Activated effector memory CD4-positive, alpha-beta T cell treated with Interleukin-2 at 50 U/mL for 16 hours (primary cell): ENCODE measurements at places on chromosomes 16 and 17.

GRCh38 chr16:84532291-84532724 lies 27.8 kb upstream of the MEAK7 start:
- no peak for DNase-seq

DNA sequence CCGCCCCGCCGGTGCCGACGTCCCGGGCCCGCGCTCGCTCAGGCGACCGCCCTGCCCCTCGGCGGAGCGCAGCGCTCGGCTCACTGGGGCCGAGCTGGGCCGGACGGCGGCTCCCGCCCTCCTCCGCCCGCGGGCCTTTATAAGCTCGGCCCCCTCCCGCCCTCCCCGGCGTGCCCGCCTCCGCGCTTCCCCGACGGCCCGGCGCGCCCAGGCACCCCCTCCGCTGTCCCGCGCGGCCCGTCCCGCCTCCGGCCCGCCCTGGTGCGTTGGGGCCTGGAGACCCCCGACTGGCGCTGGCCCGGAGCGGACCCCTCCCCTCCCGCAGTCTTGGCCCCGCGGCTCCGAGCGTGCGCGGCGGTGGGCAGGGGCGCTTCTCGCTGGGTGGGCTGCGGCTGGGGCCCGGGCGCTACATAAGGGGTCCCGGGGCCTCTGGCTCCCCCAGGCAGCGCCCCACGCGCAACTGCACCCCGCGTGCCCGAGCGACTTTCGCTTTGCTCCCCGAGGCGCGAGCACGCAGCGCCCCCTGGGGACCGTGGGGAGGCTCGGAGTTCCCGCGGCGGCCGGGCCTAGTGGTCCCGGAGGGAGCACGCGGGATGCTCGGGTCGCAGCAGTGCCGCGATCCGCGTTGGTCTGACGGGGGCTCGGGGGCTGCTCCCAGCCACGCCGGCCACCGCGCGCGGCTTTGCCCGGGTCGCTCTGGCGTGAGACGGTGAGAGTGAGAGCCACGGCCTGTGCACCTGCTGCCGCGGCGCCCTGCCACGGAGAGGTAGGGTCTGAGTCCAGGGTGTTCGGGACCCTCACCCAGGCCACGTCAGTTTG lies at the start of gene PIEZO1:
PIEZO1 (minus strand) TSS at position 115 of the 819 bp plus-strand sequence. CDS start 256 bp downstream, outside the sequence.
- DNase-seq: peak; percentile 76

- no peak for DNase-seq
Measured at GRCh38 chr17:10046786-10047785, 142.0 kb upstream of the RCVRN start.

- DNase-seq: no peak
Measured at GRCh38 chr17:48155889-48156611, 48.5 kb downstream of the SNX11 start.

DNA sequence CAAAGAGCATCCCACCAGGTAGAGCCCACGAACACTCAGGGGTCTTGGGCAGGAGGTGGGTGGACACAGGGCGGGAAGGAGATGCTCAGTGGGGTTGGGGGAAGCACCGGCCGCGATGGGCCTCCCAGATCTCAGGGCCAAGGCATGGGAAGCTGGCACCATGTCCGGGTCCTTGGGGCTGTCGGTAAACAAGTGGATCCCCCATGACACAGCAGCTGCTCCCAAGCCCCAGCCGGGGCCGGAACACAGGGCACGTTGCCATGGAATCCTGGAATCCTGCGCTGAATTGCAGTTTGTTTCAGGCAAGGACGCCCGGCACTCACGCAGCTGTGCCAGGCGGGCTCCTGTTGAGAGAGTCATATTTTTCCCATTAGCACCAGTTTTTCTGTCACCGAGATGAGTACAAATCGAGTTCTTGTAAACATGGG lies 23.0 kb upstream of the CHMP6 start:
- DNase-seq: no peak

- no peak for DNase-seq
Measured at GRCh38 chr17:79342376-79342775, 267.8 kb downstream of the ENGASE start.

DNA sequence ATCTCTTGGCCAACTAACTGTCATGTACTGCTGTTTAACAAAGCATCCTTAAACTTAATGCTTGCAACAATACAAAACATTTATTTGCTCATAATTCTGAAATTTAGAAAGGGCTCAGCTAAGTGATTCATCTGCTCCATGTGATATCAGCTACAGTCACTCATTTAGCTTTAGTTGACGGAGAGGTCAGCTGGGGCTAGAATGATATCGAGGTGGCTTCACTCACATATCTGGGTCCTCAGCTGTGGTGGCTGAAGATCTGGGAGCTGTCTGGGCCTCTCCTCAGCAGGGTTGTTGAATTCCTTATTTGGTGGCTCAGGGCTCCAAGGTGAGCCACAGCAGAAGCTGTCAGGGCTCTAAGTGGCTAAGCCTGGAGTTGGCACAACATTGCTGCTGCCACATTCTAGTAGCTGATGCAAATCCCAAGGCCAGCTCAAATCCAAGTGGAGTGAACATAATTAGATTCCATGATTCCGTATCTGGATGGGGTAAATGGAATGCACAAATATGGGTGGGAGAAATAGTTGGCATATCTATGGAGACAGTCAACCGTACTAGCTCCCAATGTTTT lies 62.8 kb downstream of the HS3ST3A1 start:
- no peak for DNase-seq

DNA sequence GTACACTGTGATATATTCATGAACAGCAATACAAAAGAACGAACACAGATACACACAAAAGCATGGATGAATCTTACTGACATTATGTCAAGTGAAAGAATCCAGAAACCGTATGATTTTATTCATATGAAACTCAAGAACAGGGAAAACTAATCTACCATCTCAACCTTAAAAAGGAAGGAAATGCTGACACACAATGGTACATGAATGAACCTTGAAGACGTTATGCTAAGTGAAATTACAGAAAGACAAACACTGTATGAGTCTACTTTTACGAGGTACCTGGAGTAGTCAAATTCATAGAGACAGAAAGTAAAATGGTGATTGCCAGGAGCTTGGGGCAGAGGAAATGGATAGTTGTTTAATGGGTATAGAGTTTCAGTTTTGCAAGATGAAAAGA lies 8.7 kb upstream of the PRKCB start:
- no peak for DNase-seq

GRCh38 chr16:50868577-50868976 lies 126.7 kb downstream of the CYLD start:
- DNase-seq: no peak

- no peak for DNase-seq
Measured at GRCh38 chr17:38543403-38544174, 62.2 kb downstream of the SRCIN1 start.

GRCh38 chr17:66006654-66007053 lies 185.3 kb downstream of the CEP112 start:
- DNase-seq: no peak

DNA sequence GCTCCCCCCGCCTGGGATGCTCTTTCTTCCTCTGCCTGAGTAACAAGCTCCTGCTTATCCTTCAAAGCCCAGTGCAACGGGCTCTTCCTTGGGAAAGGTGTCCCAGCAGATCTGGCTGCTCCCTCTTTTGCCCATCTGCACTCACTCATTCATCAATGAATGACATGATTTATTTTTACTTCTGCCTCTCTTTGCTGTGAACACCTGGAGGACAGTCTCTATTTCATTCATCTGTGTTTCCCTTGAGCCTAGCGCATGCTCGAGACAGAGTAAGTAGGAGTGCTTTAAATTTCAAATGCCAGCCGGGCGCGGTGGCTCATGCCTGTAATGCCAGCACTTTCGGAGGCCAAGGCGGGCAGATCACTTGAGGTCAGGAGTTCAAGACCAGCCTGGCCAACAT lies 22.0 kb upstream of the GINS2 start:
- DNase-seq: no peak

DNA sequence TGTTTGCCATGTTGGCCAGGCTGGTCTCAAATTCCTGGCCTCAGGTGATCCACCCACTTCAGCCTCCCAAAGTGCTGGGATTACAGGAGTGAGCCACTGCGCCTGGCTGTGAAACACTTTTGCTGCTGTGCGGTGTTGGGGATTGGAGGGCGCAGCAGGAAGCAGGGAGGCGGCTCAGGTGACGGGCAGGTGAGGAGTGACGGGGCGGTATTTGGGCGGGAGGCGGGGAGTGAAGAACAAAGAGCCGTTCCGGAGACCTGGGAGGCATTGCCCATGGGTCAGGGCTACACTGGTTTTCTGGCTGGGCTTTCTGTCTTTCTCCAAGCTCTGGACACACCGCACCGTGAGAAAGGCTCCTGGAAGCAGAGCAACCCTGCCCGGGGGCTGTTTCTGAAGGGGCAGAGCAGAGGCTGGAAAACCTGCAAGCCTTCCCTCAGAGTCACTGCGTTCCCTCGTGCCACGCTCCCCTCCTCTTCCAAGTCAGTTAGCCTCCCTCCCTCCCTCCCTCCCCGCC lies 22.1 kb downstream of the CRISPLD2 start:
- no peak for DNase-seq

GRCh38 chr17:43176119-43176570 lies 5.1 kb downstream of the NBR1 start:
- no peak for DNase-seq

- DNase-seq: no peak
Measured at GRCh38 chr17:57257195-57257894, 1.0 kb downstream of the MSI2 start.

GRCh38 chr17:74295625-74296547 lies 21.9 kb downstream of the DNAI2 start:
- no peak for DNase-seq

DNA sequence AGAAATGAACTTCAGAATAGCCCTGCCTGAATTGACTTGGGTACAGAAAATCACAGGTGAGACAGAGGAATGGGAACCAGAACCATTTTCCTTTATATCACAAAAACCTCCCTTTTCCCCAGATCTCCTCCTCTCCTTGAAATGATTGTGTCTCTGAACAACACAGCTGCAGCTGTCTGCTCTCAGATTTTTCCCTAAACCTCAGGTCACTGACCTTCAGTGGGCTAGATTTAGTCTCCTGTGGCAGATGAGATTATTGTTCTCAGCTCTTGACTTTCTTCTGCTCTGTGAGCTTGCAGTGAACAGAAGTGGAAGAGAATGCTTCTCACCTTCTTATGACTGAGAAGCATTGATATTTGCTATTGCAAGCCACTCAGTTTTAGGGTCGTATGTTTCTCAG lies 92.3 kb upstream of the FAM20A start:
- DNase-seq: no peak

GRCh38 chr17:51298508-51299371 lies 38.4 kb downstream of the UTP18 start:
- no peak for DNase-seq

- no peak for DNase-seq
Measured at GRCh38 chr17:42783062-42783790, 2.8 kb downstream of the WNK4 start.

DNA sequence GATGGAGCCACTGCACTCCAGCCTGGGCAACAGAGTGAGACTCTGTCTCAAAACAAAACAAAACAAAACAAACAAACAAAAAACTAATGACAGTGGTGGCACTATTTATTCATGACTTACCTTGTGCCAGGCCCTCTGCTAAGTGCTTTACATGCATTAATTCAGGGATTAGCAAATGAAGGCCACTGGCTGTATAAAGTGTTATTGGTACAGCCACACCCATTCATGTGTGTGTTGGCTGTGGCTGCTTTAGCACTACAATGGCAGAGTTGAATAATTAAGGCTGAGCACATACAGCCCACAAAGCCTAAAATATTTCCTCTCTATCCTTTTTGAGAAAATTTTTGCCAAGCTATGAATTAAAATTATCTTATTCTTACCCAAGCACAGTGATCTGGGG lies 531.8 kb upstream of the CDH5 start:
- no peak for DNase-seq

- no peak for DNase-seq
Measured at GRCh38 chr16:35565626-35566025, 2106.2 kb downstream of the TP53TG3F start.

GRCh38 chr17:50355336-50355700 lies 9.4 kb downstream of the XYLT2 start:
- no peak for DNase-seq

- no peak for DNase-seq
Measured at GRCh38 chr16:12293017-12293618, 316.6 kb downstream of the SNX29 start.

DNA sequence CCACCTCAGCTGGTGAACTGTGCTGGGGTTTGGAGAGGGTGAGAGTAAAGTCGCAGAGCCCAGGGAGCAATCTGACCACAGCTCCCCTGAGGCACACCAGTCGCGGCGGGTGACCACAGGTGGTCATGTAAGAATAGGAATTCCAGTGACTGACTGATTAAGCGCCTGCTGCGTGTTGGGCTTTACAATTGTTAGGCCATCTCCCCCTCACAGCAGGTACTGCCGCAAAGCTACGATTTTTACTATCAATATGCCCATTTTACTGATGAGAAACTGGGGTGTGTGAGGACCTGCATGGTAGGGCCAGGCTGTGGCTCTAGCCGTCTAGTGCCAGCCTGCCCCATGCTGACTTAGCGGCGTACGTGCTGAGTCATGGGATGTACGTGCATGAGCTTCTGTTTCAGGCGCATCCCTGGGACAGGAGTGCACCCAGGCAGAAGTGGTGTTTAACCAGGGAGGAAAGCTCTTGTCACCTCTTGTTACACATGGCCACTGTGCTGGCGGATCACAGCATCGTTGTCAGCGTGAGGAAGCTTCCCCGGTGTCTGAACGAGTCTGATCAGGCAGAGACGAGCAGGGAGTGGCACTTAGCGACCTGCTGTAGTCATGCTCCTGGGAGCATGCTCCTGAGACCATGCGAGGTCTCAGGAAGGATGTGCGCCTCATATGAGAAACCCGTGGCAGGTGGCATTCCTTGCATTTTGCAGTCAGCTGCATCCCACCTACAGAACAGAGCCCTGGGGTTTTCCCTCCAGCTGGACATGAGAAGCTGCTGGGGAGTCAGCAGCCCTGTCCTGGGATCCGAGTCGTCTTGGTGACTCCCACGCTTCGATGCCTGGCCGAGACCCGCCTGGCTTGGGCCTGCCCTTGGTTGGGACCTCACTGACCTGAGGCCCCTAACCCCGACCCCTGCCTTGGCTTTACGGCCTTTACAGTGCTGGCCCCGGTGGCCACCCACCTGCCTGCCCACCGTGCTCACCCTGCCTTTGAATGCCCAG lies 163.7 kb upstream of the CHMP6 start:
- no peak for DNase-seq

DNA sequence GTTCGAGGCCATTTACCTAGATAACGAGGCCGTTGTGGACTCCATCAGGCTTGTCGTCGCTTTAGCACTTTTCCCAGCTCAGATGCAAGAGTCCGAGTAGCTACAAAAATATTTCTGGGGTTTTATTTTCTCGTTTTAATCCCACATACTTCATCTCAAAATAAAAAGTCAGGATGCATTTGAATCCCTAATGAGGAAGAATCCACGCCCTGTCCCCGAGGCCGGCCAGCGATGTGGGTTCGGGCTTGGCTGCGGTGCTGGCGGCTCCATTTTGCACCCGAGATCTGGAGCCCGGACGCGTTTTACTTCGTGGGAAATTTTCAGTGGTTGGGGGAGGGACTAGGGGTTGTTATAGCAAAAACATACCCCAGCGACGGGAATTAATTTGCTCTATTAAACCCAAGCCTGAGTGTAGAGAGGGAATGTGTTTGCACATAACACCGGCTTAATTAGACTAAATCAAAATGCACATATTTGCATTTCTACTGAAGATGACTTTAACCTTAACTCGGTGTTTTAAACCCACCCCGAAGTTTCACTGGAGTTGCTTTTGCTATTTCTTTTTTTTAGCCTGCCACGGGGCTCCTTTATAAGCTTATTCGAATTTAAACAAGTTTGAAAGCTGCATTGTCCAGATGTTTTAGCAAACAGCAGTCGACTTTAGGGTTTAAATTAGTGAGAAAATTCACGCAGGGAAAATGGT lies 4.8 kb downstream of the IRX5 start:
- no peak for DNase-seq

GRCh38 chr17:58318065-58318481 lies 10.5 kb downstream of the TSPOAP1 start:
- DNase-seq: no peak
